IgD-negative memory B cell (primary cell): ENCODE measurements at places on chromosomes 2 and 18. TPM values are rescaled to one million over a fixed set of nuclear protein-coding genes. Genes with fewer than 3 reads are reported as not detected.

Gene NDUFV2
- polyA plus RNA-seq: 144 TPM

Gene OTX1
- not detected for polyA plus RNA-seq

Gene TRABD2A
- polyA plus RNA-seq: 5.7 TPM

Gene UGT1A5
- polyA plus RNA-seq: not detected

Gene NCOA1
- polyA plus RNA-seq: 8.7 TPM

Gene CFAP65
- not detected for polyA plus RNA-seq
